ENCODE measurements at places on chromosomes 2 and 18. TPM values are rescaled to one million over a fixed set of nuclear protein-coding genes. Genes with fewer than 3 reads are reported as not detected.

DNA sequence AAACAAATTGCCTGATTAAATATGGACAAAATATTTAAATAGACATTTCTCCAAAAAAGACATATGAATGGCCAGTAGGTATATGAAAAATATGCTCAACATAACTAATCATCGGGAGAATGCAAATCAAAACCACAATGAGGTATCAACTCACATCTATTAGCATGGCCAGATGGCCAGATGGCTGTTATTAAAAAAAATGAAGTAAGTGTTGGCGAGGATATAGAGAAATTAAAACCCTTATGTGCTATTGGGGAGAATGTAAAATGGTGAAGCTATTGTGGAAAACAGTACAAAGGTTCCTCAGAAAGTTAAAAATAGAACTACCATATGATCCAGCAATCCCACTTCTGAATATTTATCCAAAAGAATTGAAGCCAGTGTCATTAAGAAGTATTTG is 272.3 kb upstream of the ZNF804A start:
- DNase-seq, result no peak

GRCh38 chr2:162297925-162298552 is 20.4 kb downstream of the IFIH1 start:
- DNase-seq, result peak; percentile 74

DNA sequence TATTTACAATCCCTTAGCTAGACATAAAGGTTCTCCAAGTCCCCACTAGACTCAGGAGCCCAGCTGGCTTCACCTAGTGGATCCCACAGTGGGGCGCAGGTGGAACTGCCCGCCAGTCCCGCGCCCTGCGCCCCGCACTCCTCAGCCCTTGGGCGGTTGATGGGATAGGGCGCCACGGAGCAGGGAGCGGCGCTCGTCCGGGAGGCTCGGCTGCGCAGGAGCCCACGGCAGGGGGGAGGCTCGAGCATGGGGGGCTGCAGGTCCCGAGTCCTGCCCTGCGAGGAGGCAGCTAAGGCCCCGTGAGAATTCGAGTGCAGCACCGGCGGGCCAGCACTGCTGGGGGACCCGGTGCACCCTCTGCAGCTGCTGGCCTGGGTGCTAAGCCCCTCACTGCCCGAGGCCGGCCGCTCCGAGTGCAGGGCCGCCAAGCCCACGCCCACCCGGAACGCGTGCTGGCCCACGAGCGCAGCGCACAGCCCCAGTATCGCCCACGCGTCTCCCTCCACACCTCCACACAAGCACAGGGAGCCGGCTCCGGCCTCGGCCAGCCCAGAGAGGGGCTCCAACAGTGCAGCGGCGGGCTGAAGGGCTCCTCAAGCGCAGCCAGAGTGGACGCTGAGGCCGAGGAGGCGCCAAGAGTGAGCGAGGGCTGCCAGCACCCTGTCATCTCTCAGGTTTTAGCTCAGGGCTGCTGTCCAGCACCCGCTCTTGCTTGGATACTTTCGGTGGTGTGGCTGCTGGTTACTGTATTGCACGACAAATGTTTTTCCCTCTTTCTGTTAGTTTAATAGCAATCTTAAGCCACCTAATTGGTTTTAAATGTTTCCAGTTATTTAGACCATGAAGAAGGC is 83.8 kb upstream of the LDLRAD4 start:
- DNase-seq, result no peak

ERBB4 gene
- total RNA-seq, result not detected

DNA sequence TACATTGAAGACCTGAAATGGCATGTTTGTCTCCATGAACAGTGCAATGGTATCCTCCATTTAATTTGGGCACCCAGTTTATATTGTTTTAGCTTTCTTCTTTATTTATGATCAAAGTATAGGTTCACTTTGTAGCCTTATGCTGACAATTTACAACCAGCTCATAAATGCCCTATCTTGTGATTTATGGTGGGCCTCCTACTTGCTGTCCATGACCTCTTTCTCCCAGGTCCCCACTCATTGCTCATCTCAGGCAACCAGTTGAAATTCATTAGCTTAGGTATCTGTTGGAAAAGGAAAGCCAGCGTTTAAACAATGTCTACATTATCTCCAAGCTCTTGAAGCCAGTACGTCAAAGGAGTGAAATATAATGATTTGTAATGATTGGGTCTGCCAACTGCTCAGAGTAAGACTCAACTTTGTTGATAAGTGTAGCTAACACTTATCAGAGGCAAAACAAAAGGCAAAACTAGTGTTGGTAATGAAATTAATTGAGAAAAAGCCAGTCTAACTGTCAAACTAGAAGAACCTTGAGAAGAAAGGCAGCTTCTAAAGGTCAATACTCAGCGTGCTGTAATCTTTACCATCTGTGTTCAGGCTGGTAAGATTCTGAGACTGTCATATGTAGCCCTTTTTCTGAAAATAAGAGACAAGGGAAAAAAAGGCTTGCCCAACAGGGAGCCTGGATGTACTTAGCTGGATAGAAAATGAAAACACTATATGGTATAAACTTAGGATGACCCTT is 695.9 kb downstream of the EPHA4 start:
- DNase-seq, result no peak

DNA sequence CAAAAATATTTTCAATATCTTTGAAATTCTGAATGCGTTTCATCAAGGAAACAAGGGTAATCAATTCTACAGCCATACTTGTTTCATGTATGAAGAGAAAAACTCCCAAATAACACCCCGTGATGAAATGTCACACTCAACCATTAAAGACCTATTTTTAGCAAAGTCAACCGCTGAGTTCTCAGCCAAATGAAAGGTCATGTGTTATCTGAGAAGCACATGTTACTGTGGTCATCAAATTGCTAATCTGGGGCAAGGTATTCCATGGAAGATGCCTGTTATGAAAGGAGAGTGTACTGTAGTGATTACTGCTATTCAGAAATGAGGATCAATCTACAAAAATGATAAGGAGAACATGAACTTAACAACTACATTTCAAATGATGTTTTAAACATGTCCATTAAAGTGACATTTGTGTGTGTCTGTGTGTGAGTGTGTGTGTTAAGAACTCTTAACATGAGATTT is 126.7 kb downstream of the BCL2 start:
- DNase-seq, result no peak

- no peak for DNase-seq
Observed at GRCh38 chr18:40485318-40485717, 1469.7 kb upstream of the PIK3C3 start.

DNA sequence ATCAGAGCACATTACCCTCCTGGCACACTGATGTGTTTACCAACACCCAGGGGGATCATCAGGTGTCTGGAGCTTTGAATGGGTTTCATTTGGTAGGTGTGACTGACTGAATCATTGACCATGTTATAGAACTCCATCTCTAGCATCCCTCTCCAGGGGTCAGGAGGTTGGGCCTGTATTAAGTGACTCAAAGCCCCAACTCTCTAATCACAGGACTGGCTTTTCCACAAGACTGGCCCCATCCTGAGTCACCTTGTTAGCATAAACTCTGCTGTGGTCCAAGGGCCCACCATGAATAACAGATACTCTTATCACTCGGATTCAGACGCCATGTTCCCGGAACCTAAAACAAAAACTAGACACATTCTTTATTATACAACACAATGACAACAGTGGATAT is 125.9 kb upstream of the NDUFV2 start:
- DNase-seq, result no peak

GRCh38 chr2:166651991-166652390 is 157.9 kb upstream of the SCN7A start:
- no peak for DNase-seq

DNA sequence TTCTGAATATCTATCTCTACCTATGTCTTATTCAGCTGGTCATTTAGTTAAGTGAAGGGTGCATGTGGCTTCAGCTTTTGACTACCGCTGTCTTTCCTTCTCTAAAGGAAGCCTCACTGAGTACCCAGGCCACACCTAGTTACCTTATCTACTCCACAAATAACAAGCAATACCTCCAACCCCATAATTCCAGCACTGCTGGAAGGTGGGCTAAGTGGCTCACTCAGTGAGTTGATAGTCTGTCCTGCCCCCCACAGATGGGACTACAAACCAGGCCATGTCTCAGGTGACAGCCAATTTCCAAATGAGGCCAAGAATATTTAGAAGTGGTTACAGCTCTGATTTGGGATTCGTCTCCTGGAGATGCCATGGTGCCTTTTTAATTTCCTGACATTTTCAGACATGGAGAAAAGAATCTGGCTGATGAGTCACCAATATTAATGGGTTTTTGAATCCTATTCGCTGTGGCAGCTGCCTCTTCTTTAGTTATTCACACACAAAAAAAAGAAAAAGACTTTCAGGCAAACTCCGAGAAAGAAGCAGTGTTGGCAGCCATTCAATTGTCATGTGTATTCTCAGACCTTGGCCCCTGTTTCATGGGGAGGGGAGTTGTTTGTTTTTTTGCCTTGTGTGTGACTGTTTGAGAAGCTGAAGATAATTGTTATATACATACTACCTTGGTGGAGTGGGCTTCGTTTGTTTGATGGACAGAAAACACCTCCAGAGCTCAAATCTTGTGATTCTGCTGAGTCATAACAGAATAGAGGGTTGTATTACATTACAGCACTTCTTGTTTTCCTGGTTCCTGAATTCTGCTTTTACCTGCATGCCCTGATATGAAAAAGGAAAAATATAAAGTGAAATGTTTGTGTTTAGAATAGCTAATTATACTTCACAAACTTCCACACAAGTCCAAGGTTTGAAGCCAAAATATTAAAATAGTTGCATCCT is 64.2 kb downstream of the SCG2 start:
- no peak for DNase-seq

GRCh38 chr2:220334871-220335590 is 707.6 kb downstream of the SLC4A3 start:
- no peak for DNase-seq

MALL gene
- 0.38 TPM for total RNA-seq

DNA sequence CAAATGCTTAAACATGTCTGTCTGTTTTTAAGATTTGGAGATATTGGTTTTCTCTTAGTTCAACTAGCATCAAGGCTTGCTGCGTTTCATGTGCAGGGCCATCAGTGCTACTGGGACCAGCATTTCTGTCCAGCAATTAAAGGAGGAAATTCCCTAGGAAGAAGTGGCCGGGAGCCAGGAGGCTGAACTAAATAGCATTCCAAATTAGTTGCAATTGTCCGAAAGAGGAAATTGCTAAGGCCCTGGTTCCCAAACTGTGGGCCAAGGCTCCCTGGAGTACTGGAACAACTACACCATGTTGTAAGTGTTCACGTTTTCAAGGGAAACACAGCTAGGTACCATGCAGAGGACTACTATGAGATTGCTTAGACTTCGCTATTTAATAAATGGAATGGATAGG is 257.9 kb downstream of the PTPRM start:
- DNase-seq, result no peak

DNA sequence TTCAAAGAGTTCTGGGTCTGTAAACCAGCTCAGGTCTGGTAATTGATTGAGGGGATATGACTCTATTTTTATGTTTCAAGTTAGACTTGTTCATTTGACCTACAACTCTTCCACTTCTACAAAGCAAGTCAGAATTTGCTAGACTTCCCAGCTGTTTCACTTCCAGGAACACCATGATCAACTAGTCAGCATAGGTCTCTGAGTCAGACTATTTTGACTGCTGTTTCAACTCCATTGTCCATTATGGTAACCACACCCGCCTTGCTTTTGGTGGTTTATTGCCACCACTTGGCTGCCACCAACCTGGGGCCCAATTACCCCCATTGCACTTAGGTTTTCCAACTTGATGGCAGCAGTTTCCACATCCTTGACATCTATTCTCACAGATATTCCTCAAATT is 116.6 kb downstream of the LAMA3 start:
- DNase-seq, result no peak

SLC1A4 gene
- 8.7 TPM for total RNA-seq

GREB1 gene
- total RNA-seq, result 0.38 TPM

DNA sequence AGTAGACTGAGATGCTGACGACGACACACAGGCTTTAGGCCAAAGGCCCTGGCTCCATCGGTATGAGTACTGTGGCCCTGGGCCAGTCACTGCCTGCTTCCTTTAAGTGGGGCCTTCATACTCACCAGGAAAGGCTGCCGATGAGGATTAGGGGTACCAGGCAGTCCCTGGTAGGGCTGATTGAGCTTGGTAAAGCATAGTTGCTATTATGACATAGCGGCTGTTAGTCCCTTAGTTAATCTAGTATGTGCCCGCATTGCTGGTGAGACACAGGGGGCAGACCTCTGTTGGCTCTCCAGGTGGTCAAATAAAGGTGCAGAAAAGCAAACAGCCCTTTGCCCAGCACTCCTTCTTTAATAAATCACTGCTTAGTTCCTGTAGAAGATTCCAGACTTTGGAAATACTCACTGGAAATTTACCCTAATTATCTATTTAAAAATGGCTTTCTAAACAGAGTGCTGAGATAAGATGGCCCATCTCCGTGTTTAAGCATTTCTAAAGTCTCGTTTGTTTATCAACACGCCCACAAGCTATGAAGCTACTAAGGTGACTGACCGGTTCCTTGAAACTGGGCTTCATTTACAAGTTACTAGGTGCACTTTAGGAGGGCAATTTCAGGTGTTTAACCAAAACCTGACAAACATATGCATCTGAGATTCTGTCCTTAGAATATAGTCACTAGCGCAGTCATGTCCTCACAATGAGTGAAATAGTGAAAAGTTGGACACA is 8.7 kb upstream of the BIN1 start:
- DNase-seq, result no peak

C2orf78 gene
- total RNA-seq, result not detected

GRCh38 chr2:224142397-224143312 is 103.6 kb upstream of the SERPINE2 start:
- no peak for DNase-seq

DNA sequence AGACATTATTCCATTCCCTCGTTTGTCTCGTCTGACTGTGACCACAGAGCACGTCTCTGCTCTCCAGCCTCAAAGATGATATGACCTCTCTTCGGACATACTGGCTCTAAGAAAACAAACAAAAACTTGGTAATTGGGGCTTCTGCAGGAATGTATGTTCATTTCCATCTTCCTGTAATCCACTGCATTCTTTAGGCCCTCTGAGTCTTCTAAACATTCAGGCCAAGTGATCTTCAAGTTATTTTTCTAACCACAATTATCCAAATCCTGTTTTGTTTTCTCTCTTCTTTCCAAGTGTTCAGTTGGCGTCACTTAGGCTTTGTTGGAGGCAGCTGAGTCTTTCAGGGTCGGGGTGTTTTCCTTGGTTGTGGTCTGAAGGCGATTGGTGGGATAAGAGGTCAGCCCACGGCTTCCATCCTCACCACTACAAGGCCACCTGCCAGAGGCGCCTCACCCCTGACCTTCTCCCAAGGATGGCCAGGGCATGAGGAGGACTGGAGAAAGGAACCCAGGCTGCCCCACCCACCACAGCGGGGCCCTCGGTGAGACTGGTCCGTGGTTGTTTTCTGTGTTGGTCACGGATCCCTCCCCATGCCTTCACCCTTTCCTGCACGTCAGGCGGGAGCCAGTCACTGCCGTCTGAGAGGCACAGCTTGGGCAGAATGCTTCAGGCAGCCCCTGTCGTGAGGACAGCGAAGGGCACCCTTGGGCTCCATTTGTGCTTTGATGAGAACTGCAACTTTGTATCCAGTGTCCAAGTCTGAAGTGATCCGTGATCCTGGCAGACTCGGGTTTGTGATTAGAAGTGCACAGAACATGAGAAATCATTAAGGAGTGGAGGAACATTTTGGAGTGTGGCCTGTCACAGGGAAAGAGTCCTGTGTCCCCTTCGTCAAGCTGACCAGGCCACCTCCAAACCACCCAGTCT is 88.6 kb upstream of the FHL2 start:
- no peak for DNase-seq

FHOD3 gene
- not detected for total RNA-seq

Measured in activated naive CD4-positive, alpha-beta T cell treated with anti-CD3 and anti-CD28 coated beads for 36 hours (primary cell).